Stimulated activated CD4-positive, alpha-beta T cell treated with anti-CD3 and anti-CD28 coated beads, Interleukin-4, amount 100 ng/mL, for 1 hour (primary cell): ENCODE measurements at places on chromosomes 2 and 18.

DNA sequence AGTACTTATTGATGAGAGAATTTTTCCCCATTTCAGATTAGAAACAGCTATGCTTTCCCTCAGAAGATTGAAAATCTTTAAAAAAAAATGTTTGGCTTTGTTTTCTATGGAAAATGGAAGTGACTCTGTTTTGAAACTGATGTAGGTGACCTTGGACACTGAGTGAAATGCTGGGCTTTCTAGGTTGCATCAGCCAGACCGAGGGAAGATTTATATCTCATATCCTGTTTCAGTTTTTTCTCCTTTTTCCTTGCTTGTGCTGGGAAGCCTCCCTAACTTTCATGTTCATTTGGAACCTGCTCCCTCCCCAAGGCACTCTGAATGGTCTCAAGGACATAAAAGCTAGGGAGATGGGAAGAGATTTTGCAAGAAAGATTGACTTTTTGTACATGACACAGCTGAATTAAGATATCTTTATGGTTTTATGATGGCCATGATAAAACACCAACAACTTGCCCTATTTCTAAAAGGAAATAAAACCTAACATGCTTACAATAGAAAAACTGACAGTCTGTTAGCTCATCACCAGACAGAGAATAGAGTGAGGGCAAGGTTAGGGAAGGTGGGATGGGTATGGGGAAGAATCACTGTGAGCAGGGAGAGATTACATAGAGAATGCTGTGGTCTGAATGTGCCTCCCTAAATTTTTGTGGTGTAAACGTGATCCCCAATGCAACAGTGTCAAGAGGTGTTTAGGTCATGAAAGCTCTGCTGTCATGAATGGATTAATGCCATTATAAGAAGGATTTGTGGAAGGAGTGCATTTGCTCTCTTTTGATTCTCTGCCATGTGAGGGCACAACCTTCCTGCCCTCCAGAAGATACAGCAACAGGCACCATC lies 249.7 kb downstream of the TPGS2 start:
- DNase-seq: no peak

GRCh38 chr2:1931003-1931914 lies 186.9 kb upstream of the PXDN start:
- no peak for DNase-seq

DNA sequence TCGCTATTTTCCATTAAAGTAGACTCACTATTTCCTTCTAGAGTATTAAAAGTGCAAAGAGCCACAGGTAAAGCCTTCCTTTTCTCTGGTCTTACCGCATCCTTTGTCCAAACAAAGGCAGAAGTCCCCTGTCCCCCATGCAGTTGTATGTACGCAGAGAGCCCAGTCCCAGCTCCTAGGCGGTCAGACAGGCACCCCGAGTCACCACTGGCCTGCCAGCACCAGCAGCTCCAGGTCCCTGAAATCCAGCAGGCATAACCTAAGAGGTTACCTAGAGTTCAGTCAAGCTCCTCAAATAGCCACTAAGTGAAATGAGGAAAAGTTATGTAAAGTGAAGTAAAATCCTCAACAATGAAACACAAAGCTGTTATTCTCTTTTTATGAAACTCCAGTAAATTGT lies 60.4 kb upstream of the TWIST2 start:
- DNase-seq: no peak

GRCh38 chr2:138356178-138356577 lies 145.4 kb upstream of the SPOPL start:
- DNase-seq: no peak

GRCh38 chr2:6337472-6337820 lies 528.3 kb downstream of the CMPK2 start:
- DNase-seq: no peak

DNA sequence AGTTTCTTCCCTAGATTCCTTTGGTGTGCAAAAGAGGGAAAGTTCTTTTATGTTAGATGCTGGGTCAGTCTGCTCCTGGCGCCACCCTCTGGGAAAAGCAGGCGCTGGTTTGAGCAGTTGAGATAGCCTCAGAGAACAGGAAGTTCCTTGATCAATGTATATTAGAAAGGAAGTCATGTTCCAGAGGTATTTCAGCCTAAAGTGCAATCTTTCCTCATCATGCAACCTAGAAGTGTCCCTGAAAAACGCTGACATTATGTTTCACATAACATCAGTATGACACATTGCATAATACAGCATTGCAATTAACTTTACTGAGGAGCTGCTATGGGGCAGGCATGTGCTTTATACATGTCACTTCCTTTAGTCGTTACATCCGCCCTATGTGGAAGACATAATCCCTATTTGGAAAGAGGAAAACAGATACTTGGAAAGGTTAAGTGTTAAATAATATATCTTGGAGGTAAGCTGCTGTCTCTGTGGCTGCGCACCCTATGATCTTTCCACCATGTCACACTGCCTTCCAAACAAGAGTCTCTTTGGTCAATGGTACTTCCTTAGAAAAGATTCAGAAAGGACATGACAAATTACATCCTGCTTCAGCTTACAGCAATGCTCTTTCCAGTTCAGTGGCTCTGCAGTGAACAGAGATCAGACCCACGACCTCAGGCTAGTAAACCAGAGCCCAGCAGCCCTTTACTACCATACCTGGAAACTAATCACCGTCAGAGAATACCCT lies 369.7 kb downstream of the RAD51AP2 start:
- DNase-seq: no peak

- DNase-seq: no peak
These were observed 67.3 kb downstream of the STAT4 start for GRCh38 chr2:191083540-191083939.

GRCh38 chr2:45559436-45559835 lies 51.6 kb downstream of the SRBD1 start:
- no peak for DNase-seq

DNA sequence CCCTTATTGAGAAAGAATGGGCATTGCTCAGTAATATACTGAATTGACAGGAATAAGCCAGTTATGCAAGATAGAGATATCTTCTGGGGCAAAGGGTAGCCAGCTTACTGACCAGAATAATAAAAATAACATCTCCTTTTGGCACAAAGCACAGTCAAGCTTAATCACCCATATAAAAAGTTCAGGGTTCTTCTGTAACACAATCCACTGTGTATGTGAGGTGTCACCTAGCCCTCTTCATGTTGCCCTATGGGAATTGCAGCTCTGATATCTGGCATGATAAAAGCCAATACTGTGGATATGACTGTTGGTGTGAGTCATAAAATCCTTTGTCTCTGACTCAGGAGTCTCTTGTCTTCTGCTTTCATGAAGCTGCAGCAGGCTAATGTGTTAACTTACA lies 90.8 kb downstream of the DSEL start:
- DNase-seq: no peak

- no peak for DNase-seq
These were observed 71.2 kb upstream of the CAVIN2 start for GRCh38 chr2:191917967-191918651.
